ENCODE measurements at places on chromosomes 12 and 14. TPM values are rescaled to one million over a fixed set of nuclear protein-coding genes. Genes with fewer than 3 reads are reported as not detected.

The VRTN gene
- 0.20 TPM for total RNA-seq

The LRRIQ1 gene
- 0.30 TPM for total RNA-seq

The GNS gene
- total RNA-seq = 62.0 TPM

The HNF1A gene
- not detected for total RNA-seq

The KRT72 gene
- 12.0 TPM for total RNA-seq

The PRPF39 gene
- total RNA-seq = 67.8 TPM

The PPFIA2 gene
- 1.6 TPM for total RNA-seq

The SLC2A14 gene
- total RNA-seq = not detected

GRCh38 chr12:116202940-116203339 is 74.6 kb downstream of the MED13L start:
- DNase-seq = peak; percentile 29

GRCh38 chr12:20403230-20403629 is 34.9 kb downstream of the PDE3A start:
- no peak for DNase-seq

DNA sequence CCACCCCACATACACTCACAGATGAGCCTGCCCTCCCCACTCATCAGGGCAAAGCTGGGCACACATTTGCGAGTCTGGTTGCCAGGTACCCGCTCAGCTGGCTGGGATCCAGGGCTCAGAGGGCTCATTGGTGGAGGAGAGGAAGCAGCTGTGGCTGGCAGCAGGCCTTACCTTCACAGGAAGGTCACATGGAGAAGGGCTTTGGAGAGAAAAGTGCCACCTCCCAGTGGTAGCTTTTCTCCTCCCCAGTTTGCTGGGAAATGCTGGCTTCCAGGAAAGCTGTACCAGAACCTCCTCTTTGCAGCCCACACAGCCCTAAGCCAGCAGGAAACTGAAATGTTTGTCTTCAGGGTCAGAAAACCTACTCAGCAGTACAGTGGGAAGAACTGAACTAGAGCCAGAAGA is 55.6 kb downstream of the LGMN start:
- DNase-seq = no peak

GRCh38 chr12:93868771-93869170 is 191.6 kb downstream of the CRADD start:
- DNase-seq = peak; percentile 13

- DNase-seq = no peak
Observed at GRCh38 chr12:95003921-95004272, 400 bp upstream of the NDUFA12 start.

- peak; percentile 63 for DNase-seq
Observed at GRCh38 chr12:124188561-124189405, 106.1 kb upstream of the RFLNA start.

DNA sequence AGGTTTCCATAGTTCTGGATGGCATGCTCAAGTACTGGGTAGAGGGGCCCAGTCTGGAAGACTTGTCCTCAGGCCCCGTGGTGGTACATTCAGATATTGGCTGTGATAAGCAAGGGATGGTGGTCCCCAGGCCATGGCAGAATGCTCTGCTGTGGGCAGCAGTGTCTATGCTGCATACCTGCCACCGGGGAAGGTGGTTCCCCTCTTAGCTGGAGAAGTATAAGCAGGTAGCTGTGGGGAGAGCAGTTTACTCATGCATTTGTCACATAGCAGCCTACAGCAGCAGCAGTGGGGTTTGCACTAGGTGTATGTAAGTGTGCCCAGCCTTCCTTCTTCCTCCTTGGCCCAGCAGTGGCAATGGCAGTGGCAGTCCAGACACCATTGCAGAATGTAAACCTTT is 69.3 kb upstream of the ADAMTS20 start:
- no peak for DNase-seq

GRCh38 chr14:68286667-68287066 is 467.1 kb downstream of the RAD51B start:
- DNase-seq = no peak

DNA sequence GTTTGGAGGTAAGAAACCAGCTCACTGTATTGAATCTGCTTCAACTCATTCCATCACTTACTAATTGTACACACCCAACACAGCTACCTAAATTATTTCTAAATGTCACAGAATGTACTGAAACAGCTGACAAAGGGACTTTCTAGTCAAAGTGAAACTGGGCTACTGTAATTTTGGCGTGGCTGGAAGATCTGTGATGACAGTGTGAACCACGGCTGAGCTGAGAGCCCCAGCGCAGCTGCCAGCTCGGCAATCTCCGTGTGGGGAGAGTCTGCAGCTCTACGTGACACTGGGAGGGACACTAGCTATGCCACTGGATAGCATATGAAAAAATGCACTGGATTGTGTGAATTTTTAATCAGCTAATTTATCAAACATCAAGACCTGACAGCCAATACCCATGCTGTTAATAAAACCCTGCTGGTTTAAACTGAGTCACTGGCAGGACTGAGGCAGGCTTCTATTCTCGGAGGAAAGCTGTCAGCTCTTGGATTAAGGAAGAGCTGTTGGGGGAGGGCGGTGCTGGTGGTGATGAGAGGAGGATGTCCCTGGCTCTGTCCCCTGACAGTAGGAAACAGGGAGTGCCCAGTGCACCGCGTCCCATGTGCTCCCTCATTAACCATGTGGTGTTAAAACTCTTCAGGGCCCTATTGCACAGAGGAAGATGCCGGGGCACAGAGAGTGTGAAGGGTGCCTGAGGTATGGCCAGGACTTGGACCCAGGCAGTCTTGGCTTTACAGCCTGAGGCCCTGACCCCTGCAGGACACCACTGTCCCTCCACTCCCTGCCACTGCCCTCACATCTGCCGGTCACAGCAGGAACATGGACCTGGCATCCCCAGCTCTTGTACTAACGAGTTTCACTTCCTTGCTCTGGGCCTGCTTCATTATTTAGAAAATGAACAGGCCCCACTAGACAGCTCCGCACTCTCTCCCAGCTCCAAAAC is 13.3 kb downstream of the SLC15A4 start:
- no peak for DNase-seq

- no peak for DNase-seq
Observed at GRCh38 chr12:95143621-95144205, 70.3 kb upstream of the NR2C1 start.

DNA sequence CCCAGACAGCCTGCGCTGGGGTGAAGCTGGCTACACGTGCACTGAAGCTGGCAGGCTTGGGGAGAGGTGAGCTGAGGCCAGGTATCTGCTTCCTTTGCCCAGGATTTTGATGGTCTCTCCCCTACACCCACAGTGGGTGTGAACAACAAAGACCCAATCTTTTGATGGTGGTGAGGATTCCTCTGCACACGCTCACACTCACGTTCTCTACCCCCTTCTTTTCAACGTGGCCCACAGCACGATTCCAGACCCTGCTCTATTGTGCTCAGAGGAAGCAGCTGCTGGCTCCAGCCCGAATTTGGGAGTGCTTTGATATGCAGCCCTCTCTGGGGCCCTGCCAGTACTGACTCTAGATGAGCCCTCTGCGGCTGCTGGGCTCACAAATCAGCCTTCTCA is 4.9 kb downstream of the CD9 start:
- DNase-seq = peak; percentile 53

DNA sequence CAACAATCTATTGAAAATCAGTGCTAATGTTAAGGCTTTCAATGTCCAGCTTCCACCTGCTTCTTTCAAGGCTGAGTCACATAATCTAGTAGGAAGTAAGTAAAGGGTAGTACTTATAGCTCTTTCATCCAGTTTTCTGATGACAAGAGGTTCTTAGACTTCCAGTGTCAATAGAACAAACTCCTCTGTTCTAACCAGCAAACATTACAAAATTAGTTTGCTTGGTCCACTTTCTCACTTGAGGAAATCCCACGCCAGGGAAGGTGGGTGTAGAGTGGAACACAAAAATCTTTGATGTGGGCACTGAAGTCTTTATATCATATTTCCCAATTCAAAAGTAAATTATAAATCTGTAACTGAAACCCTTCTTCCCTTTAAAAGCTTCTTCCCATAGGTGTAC is 2.6 kb downstream of the NPC2 start:
- no peak for DNase-seq

- no peak for DNase-seq
Observed at GRCh38 chr12:127667131-127667685, 599.8 kb upstream of the TMEM132C start.

Data from skin of body (tissue), 3 donors.